Activated gamma-delta T cell (primary cell): ENCODE measurements at places on chromosomes 13 and 19.

DNA sequence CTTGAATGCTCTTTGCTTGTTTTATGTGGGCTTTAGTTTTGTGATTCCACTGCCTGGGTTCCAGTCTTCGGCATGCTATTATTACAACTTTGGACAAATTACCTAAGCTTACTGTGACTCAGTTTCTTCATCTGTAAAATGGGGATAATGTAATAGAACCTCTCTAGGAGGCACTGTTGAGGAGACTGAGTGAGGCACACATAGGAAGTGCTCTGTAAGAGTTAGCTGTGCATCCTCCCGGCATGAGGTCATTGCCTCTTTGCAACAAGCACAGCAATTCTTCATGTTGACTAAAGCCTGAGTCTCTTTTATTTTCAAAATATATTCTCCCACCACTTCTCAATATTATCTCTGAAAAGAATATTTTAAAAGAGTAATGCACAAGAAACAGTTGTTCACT lies 227.4 kb downstream of the DLEU7 start:
- no peak for DNase-seq

GRCh38 chr13:35712907-35713761 lies 236.6 kb upstream of the MAB21L1 start:
- no peak for DNase-seq

DNA sequence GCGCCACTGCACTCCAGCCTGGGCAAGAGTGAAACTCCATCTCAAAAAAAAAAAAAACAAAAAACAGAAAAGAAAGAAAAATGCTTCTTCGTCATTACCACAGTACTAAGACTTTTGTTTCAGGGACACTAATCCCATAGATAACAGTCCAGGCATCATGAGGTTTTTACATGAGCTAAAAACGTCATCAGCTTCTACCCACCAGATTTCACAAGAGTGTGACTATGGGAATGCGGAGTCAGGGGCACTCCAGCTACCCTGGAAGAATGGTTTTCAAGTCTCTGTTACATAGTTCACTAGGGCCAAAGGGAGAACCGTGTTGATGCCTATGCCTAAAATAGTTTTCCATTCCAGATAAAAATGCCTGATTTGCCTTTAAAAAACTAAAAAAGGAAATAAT lies 33.2 kb downstream of the RAB20 start:
- no peak for DNase-seq

DNA sequence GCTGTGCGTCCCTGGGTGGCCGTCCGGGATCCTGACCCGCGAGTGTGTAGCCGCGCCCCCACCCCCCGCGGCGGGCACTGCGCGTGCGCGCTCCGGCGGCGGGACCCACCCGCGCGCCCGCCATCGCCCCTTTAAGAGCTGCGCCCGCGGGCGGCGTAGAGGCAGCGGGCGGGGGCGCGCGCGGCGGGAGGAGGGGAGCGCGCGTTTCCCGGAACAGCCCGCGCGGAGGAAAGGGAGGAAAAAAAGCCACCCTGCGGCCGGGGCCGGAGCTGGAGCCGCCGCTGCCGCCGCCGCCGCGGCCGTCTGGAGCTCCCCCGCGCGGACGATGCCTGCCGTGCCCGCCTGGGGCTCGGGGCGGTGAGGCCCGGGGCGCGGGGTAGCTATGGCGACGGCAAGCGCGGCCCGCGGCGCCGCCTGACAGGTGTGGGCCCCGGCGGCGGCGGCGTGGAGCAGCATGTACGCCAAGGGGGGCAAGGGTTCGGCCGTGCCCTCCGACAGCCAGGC lies at the start of gene SSBP4:
SSBP4 (plus strand) TSS at position 204 of the 504 bp plus-strand sequence; CDS start at position 455, 251 bp downstream.
- peak; percentile 71 for DNase-seq

DNA sequence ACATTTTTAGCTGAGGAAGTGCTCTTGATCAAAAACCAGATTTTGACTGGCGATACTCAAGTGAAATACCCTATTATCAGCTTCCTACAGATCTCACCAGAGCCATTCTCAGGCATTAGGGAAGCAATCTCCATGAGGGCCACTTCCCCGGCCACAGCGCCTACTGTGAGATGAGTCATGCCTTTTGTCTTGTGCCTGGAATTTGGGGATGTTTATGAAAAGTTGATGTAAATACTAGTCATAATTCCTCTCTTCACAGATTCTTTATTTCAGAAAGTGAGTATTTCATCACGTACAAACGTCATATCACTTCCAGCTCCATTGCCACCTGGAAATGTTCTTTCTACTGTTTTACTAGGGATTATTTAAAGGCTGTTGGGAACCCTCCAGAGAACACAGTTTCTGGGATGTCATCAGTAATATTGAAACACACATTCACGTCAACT lies 25.3 kb upstream of the SLC46A3 start:
- no peak for DNase-seq

GRCh38 chr19:33071887-33072286 lies 7.2 kb upstream of the RHPN2 start:
- DNase-seq, result no peak

- DNase-seq, result no peak
These were observed 2.9 kb upstream of the PCDH8 start for GRCh38 chr13:52851137-52851962.

- no peak for DNase-seq
These were observed 22.6 kb downstream of the SMIM24 start for GRCh38 chr19:3457528-3458228.

- no peak for DNase-seq
These were observed 138.4 kb downstream of the UQCRFS1 start for GRCh38 chr19:29074579-29074978.

- no peak for DNase-seq
These were observed 11.5 kb upstream of the ACOD1 start for GRCh38 chr13:76936763-76937162.

DNA sequence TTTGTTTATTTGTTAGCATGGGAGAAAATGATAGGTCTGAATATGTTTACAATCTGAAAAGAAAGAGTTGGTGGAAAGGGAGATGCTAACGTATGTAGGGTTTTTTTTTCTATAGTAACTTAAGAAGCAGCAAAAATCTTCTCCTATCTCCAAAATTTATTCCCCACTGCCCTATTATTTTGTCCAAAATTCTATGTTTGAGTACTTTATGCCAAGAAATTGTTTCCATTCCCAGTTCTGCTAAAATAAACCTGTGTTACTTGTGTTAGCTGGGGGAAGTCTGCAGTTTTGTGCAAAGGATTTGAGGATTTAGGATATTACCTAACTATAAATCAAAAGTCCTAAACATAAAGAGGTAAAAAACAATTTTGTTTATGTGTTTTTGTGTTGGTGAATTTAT lies 2770.4 kb upstream of the PCDH20 start:
- no peak for DNase-seq

DNA sequence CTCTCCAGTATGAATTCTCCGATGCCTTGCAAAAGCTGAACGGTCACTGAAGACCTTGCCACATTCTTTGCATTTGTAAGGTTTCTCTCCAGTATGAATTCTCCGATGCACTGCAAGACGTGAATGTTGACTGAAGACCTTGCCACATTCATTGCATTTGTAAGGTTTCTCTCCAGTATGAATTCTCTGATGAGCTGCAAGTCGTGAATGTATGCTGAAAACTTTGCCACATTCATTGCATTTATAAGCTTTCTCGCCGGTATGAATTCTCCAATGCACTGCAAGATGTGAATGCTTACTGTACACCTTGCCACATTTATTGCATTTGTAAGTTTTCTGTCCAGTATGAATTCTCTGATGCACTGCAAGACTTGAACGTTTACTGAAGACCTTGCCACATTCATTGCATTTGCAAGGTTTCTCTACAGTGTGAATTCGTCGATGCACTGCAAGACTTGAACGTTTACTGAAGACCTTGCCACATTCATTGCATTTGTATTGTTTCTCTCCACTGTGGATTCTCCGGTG lies 20.0 kb upstream of the ZNF841 start:
- no peak for DNase-seq

DNA sequence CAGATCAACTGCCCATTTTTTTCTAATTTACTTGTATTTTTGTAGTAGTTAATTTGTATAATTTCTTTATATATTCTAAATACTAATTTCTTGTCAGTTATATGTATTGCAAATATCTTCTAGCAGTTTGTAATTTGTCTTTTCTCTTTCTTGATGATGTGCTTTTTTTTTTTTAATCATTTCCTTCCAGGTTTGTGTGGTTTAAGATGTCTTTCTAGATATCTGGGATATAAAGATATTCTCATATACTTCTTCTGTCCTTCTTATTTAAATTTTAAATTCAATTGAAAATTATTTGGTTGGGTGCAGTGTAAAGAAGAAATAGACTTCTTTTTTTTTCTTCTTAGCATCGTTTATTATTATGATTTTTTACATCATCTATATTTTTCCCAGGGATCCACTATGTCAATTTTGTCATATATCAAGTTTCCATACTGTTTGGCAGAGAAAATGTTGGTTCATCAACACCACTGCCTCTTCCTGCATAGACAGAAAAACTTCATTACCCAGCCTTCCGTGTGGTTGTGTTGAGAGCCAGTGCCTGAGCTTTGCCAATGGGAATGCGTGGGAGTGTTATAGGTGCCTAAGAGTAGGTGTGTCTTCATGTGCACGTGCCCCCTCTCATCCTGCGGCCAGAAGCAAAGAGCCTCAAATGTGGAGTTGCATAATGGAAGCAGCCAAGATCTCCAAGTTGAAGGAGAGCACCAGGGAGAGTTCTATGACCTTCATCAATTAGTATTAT lies 15.8 kb downstream of the CPB2 start:
- DNase-seq, result no peak

- DNase-seq, result no peak
These were observed 272.6 kb upstream of the KLHL1 start for GRCh38 chr13:70380809-70381208.

GRCh38 chr19:5578097-5578846 lies 10.5 kb upstream of the TINCR start:
- DNase-seq, result peak; percentile 39

DNA sequence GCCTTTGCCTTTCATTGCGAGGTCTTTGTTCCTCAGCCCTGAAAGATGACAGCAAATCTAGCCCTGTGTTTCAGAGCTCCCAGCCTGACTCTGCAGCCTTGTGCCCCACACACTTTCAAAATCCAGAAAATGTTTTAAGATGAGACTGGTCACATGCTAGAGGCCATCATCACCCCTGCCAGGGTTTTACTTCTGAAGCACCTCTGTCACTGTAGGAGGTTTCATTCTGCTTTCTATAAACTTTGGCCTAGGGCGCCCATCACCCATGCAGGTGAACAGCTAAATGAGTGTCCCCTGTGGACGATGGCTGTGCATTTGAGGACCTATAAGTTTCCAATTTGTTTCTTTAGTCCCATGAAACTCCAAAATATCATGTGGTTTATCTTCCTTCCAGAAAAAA lies 574.2 kb downstream of the MYO16 start:
- DNase-seq, result no peak

DNA sequence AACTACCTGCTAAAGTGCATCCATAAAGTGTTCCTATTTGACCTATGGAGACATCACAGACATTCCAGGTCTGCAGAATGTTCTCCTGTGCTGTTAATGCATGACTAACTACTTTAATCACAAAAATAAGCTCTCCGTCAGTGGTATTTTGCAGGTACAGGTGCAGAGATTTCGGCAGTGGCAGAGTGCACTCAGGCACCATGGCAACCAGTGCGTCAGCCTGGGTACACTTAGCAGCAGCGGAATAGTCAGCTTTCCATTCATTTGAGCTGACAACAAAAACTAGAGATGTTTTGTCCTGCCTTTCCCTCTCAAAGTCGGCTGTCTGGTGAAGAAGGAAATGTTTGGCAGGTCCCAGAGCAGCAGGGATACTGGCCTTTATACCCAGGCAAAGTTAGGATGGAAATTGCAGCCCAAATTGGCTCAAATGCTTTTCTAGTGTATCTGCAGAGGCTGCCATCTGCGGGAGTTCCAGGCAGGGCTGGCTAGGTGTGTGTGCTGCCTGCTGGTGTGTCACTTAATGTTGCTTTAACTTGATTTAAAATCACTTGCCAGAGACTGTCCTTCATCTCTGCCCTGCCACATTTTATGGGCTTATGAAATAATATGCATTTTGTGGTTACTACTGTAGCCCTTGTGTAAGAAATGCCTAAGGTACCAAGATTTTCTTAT lies 195.8 kb downstream of the RAP2A start:
- no peak for DNase-seq

DNA sequence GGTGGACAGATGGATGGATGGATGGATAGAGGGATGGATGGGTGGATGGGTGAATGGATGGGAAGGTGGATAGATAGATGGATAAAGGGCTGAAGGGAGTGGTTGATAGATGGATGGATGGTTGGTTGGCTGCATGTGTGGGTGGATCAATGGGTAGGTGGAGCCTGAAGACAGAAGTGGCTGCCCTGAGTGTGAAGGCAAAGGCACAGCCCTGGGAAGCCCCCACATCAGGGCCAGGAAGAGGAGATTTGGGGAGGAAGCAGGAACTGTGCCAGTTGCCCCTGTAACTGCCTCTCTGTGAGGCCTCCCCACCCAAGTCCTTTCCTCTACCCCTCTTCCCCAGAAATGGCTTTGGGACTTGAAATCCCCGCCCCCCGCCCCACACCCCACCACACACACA lies 43.4 kb upstream of the NFIC start:
- DNase-seq, result no peak

GRCh38 chr19:47687906-47688305 lies 25.3 kb upstream of the EHD2 start:
- no peak for DNase-seq

GRCh38 chr19:16446108-16446723 lies 25.6 kb downstream of the EPS15L1 start:
- no peak for DNase-seq

DNA sequence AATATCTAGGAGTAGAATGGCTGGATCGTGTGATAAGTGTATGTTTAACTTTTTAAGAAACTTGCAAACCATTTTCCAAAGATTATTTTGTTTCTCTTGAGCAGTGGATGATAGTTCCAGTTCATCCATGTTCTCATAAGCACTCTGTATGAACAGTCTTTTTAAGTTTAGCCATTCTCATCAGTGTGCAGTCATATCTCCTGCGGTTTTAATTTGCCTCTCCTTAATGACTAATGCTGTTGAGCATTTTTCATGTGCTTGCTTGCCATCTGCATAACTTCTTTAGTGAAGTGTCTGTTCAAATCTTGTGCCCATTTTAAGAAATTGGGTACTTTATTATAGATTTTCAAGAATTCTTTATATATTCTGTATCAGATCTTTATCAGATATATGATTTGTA lies 58.6 kb downstream of the WASF3 start:
- no peak for DNase-seq

DNA sequence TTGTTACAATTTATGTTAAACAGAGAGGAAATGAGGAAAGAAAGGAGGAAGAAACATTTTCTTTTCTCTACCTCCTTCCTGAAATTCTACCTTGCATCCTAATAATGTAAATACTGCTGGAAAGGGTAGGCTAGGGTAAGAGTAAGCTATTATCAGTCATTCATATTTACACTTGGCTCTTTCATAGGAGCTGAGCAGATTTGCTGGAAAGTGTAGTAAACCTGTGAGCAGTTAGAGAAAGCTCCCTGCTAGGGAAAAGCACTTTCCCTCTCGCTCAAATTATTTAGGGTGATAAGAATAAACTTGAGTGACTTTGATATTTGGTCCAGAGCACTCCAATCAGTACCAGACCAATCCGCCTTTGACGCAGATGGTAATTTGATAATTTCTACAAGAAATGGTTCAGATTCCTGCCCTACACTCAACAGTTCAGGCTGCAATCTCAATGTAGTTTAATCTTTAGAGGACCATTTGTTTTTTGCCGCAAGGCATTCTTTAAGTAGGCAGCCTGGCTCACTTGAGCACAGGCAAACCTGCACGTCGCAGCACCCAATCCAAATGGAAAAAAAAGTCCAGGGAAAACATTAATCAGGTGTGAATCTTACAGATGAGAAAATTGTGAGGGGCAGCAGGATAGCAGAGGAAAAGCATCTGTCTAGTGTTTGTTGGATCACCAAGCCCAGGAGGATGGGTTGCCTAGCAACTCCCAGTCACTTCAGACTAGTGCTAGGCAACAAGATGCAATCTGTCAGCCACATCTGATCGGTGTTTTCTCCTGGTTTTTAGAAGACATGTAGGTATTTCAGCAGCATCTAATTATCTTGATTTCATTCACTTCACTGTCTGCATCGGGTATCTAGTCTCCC lies 68.6 kb upstream of the KL start:
- no peak for DNase-seq
